ENCODE measurements at places on chromosomes 1 and 21.

- peak; percentile 68 for DNase-seq
These were observed at the start of gene KLHL21 for GRCh38 chr1:6602669-6603237. KLHL21 (minus strand) TSS chr1:6602869; CDS start chr1:6602817, 52 bp downstream.

GRCh38 chr1:54498383-54499096, 49.5 kb upstream of the ACOT11 start:
- no peak for DNase-seq

DNA sequence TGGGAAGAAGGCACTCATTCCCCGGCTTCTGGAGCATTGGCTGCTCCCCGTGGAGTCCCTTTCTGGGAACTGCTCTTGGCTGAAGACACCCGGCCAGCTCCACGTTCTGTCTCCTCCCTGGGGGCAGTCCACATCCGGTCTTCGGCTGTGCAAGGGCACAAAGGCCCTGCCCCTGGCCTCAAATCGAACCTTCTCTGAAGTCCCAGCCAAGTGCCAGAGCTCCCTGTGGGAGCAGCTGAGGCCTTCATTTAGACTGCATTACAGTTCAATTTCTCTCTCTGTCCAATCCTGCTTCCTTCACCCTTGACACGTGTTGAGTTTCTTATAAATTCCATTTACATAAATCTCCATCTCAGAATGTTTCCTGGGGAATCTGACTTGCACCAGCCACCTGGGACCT, 132.9 kb upstream of the POU3F1 start:
- no peak for DNase-seq

DNA sequence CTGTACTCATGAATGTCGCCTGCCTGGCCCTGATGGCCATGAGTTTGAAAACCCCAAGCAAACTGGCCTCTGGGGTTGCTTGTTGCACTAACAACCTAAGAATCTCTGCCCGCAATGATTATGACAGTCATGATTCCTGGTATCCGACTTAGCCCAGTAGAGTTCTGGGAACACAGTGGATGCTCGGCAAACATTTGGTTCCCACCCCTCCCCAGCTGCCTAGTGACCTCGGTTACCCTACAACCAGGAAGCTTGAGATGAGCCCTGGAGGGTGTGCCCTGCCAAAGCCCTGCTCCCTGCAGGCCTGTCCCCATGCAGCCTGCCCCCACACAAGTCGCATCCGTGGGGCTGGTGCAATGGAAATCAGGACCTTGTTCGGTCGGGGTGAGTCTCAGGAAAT, 76.0 kb upstream of the ZBTB40 start:
- no peak for DNase-seq

DNA sequence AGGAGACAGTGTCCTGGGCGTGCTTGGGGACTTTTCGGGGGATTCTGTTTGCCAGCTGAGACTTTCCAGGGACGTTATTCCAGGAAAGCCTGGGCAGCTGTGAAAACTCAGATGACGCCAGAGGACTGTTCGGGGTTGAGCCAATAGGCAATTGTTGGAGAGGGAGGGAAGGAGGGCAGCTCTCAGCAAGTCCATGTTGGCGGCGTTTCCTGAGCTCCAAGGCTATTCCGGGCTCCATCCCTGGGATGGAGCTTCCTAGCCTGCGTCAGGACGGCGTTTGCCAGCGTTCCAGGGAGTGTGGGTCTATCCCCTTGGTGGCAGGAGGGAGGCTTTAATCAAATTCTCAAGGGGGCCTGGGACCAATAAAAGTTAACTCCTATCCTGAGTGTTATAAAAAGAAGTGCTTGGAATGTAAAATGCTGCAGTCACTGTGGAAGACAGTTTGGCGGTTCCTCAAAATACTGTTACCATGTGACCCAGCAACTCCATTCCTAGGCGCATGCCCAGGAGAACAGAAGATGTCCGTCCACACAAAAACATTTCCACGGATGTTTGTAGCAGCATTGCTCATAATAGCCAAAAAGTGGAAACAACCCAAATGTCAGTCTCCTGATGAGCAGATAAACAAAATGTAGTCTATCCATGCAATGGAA, 15.2 kb downstream of the SLC27A3 start:
- no peak for DNase-seq

DNA sequence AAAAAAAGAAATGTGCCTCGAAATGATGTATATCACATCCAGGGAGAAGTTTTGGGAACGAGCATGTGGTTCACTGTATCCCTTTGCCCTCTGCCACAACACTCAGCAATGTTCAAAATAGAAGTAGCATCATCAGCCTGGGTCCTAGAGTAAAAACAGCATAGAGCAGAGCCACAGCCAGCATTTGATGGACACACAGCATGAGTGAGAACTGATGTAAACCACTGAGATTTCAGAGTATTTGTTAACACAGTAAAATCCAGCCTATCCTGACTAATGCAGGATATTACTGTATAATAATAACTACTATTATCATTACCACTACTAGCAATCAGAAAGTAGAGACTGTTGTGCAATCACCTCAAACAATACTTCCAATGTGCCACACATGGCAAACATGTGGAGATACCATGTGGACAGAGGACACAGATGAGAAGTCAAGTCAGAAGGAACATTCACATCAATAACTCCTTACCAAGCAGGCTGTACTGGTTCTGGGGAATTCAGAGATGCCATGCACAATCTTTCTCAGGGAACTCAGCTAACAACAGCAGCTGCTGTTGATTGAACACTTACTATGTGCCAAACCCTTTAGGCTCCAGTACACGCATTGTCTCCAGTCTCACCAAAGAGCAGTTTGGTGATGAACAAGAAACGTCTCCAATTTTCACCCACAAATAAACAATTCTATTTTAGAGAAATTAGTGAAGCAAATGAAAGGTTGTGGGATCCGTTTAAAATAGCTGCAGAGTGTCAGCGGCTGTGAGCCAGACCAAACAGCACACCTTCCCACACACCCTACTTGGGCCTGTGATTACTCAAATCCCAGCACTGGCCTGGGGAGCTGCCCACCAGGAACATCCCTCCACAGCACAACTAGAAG, 16.6 kb upstream of the GFI1 start:
- DNase-seq: no peak

- no peak for DNase-seq
These were observed 10.4 kb upstream of the VSIG8 start for GRCh38 chr1:159872891-159873290.

DNA sequence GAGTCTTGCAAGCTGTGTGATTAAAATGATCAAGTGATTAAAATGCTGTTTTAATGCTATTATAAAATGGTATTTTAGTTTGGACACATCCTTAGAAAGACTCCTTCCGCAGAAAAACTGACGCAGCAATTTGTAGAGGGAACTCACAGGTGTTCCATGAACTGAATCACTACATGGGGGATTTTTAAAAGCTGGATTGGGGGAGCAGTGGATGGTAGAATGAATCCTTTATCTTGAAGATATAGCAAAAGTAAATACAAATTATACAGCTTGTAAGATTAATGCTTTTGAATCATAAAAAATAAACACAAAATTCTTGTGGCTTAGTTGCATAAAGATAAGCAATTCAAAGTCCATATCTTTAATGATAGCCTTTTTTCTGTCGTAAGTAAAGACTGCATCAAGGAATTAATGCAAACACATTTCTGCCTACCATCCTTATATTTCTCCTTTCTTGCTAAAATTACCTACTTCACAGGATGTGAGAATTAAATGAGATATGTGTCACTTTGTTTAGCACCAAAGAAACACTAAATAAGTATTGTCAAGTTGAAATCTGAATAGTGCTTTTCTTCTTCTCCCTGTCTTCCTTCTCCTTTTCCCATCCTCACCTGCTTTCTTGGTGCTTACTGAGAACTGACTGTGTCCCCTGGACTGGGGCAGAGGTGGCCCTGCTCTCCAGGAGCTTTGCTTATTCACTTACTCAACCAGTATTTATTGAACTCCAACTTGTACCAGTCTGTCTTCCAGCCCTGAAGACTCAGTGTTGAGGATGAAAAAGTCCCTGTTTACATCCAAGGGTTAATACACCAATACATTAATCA, 61.5 kb upstream of the F3 start:
- DNase-seq: no peak

DNA sequence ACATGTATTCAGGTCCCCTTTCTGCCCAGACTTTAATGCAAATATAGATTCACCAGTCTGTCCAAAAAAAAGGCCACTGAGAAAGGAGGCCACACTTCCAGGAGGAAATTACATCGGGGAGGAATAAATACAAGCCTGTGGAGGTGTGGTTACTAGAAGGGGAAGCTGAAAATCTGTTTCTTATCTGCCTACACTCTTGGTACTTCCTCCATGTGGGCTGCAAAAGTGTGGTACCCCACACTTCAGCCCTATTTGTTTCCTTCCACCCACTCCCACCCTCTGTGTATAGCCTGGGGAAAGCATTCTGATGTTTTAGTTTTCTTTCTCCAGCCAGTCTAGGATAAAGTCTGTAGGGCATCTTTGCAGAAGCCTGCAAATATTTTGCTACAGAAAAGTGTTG, 38.4 kb downstream of the UTP25 start:
- no peak for DNase-seq

GRCh38 chr1:169217636-169218035, 111.1 kb downstream of the ATP1B1 start:
- DNase-seq: no peak
